HL-60 (cell line): ENCODE measurements at places on chromosomes 2 and 18.

GRCh38 chr2:85678794-85679672 is 11.0 kb upstream of the SFTPB start:
- DNase-seq, result peak; percentile 61

DNA sequence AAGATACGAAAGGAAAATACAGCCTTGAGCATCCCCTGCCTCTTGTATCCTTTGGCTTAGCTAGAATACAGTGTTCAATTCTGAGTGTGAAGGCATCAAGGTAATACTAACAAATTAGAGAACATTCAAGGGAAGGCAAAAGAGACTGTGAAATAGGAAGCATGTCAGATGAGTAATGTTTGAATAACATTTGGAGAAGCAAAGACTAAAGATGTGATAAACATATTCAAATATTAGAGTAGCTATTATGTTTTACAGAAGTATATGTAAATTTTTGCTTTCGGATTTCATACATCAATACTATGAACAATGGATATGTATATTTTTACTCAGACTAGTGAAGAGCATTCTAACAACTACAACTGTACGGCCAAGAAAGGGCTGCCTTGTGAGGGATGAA is 161.7 kb upstream of the FN1 start:
- no peak for DNase-seq

DNA sequence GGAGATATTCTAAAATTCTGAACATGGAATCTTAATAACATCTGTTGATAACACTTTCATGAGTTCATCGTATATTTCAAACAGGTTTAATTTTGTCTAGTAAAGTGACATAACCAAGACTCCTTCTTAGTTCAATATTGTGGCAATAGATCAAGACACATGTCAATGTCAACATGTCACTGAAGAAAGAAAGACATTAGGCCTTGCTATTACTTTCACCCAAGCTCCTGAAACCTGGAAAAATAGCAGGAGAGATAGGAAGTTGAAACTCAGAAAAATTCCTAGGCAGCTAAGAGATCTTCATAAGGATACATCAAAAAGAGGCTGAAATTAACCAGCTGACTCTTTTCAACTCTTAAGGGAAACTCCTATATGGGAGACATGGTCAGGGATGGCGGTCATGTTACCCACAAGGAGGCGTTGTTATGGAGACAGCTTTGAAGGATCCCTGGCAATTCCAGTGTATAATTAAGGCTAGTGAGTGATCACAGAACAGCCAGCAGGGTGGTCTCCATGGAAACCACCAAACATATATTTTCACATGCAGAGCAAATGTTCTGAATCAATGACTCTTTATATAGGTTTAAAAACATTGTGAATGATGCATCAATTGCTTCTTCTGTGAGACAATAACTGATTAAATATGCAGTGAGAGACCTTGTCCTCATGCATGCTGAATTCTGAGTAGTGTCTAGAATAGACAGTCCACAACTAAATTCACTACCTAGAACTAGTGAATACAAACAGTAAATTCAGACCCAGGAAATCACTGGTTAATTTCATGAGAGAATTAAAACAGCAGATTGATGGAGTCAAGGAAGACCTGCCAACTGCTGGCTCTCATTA is 115.3 kb upstream of the RIOK3 start:
- DNase-seq, result no peak

DNA sequence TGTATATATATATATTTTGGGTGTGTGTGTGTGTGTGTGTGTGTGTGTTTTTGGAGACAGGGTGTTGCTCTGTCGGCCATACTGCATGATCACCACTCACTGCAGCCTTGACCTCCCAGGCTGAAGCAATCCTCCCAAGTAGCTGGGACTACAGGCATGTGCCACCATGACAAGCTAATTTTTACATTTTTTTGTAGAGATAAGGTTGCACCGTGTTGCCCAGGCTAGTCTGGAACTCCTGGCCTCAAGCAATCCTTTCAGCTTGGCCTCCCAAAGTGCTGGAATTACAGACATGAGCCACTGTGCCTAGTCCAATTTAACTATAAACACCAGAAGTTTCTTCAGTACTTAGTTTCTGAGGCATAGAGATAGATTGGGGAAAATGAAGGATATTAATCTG is 18.3 kb downstream of the LIMS1 start:
- DNase-seq, result no peak

DNA sequence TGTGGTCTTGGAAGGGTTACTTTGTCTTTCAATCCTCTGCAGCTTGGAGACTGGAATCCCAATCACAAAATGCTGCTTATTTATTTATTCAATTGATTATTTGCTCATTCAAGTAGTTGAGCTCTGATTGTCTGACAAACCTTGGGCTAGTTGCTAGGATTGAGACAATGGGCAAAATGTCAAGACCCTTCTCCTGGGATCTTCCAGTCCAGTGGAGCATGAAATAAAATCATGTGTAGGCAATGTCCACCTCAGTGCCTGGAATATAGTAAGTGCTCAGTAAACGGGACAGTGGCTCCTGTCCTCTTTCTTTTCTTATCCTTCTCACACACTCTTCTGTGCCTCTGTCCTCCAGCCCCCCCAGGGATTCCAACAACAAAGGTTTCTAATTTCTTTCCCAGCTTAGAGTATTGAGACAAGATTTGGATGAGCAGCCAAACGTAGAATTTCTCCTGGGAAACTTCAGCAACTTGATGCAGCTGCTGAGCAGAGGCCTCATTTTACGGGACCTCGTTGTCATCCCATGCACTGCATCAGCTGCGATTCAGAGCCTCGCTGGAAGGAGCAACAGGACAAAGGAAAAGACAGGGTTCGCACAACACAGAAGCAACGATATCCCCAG is 545.0 kb downstream of the SOX11 start:
- no peak for DNase-seq

- DNase-seq, result no peak
These were observed 1.1 kb upstream of the TTC27 start for GRCh38 chr2:32626639-32627221.

GRCh38 chr2:165594231-165594934 is 124.9 kb downstream of the CSRNP3 start:
- DNase-seq, result no peak

- DNase-seq, result no peak
These were observed 62.0 kb downstream of the TPGS2 start for GRCh38 chr18:36766836-36767235.

DNA sequence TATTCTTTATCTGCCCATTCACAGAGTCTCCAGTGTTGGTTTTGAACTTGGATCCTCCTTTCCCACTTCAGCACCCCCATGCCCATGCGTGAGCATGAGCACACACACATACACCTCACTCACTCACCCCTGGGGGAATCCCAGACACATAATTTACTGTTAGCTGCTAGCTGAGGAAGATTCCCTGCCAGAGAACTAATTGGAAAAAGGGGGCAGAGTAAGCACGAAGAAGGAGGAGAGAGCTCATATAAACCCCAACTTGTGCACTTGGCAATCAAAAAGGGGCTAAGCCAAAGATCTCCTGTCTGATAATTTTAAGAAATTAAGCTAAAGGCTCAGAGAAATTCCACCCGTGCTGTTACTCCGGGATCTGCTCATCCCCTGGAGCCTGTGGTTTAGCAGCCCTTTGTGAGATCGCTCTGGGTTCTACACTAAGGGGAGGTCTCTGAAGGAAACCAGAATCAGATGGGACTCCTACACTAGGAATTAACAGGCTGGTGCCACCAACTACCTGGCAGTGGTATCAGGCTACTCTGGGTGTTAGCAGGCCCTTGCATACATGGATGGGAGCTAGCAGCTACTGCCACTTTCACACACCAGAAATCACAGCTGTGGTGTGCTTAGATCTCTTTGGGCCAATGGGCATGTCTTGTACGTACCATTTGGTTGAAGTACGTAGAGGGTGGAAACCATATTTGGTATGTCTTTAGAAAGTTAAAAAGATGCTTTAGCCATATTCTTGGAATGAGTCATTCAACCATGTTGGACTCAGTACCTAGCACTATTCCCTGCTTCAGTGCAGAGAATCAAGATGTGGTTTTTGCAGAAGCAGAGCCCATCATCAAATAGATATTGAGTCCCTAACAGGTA is 95.6 kb upstream of the SLC14A2 start:
- no peak for DNase-seq

DNA sequence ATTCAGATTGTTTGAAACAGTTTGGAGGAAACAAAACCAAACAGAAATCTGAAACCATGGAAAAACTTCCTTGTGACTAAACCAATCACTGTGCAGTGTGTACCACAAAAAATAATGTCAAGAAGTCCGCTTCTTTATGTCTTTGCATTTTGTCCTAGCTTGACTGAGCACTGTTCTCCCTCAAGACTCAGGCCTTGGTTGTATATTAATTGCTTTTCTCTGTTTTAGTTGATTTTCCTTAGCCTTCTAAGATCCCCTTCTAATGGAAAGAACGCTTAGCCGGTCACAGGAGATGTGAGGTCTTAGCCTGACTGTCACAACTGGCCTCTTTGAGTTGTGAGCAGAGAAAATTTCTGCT is 56.6 kb downstream of the LCLAT1 start:
- peak; percentile 7 for DNase-seq

GRCh38 chr2:15730545-15731212 is 139.0 kb downstream of the DDX1 start:
- peak; percentile 8 for DNase-seq

GRCh38 chr2:20179755-20180594 is 45.0 kb downstream of the SDC1 start:
- no peak for DNase-seq

DNA sequence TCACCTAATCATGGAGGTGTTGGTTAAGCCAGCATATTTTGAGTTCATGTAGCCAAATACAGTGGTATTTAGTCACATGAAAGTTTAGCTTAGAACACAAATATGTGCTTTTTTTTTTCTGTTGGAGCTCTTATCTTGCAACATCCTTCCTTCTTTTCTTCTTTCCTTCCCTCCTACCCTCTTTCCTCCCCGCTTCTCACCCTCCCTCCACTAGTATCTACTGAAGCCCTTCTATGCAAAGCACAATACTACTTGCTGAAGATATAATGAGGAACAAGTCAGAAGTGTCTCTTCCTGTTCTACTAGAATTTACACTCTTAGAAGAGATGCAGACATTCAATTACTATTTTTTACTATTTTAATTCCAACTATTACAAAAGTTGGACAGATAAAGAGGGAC is 105.0 kb upstream of the ITGA4 start:
- DNase-seq, result peak; percentile 57
